ENCODE measurements at places on chromosomes 4 and X.

DNA sequence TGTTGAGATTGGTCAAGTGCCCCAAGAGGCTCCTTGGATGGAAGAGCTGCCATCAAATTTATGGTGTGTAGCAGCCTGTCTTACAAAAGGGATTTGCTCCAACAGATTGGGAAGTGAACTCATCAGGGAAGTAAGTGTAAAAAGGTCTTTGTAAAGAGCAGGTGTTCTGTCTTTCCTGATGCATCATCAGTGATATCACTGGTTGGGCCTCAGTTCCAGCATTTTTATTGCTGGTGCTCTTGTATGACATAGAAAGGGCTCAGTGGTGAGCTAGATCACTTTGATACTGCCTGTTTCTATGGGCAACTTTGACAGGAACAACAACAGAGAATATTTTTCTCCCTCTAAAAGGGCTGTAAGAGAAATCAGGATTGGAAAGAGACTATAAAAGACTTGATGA lies 8.7 kb upstream of the GABRE start:
- no peak for DNase-seq

DNA sequence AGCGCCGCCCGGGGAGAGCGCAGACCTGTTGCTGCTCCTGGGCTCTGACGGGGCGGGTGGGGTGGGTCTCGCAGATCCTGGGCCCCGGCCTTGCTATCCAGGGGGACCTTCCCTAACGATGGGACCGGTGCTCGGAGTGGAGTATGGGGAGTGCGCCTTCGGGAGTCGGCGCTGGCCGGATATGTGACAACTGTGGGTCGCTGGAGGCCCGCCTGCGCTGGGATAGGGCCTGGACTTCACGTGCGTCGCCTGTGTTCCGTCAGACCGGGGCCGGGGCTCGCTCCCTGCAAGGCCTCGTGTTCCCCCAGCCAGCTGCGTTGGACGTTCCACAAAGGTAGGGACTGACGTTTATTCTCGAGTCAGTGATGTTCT lies 1.3 kb downstream of the TBL1X start:
- peak; percentile 12 for DNase-seq

- DNase-seq, result no peak
These were observed 62.9 kb downstream of the IQCM start for GRCh38 chr4:149752729-149753128.

DNA sequence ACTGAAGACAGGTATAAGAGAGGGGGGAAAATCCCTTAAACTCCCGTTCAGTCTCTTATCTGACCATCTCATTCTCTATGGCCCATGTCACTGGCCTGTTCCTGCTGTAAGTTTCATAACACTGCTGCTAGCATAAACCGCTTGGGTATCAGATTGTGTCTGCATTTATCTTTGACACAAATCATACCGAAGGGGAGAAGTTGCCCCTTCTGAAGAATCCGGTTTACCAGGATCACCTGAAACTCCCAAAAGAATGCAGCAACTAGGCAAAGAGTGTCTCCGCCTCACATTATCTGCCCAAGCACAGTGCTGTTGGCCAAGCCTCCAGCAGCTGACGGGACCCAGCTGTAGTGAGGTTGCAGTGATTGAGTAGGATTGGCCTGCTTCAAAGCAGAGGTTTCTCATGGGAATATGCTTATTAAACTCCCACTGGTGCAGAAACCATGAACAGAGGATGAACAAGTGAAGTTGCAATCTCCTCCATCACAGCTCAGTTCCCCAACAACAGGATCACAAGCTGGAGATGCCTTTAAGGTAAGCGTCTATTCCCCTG lies 71.3 kb upstream of the PUDP start:
- no peak for DNase-seq

DNA sequence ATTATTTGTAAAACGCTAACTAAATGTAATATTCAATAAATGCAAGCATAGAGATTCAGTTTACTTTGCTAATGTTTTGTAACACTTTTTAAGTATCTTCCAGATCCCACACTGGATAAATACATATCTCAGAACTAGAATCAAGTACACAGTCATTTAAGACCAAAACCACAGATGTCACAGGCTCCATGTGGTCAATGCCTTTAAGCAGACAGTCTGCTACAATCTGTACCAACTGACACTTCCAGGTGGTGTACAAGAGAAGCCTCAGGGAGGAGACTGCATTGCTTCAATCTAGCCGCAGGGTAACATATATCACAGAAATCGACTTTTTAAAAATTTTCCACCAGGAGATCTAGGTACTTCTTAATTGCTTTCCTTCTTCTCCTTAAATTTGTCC lies 229.6 kb upstream of the DIAPH2 start:
- DNase-seq, result no peak

DNA sequence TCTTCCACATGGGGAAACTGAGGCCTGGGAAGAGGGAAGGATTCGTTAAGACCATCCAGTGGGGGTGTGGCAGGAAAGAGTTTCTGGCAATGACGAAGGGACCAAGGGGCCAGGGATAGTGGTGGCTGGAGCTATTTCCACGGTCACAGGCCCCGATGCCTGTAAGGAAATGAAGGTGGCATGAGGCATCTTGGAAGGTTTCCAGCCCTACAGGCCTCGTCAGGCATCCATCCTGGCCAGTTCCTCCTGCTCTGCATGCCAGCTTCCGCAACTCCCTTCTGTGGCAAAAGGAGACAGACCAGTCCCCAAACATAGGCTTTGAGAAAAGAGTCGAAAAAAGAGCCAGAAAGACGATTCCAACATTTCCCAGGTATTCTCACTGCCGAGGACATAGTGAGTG lies 9.2 kb upstream of the C4orf50 start:
- DNase-seq, result no peak

GRCh38 chr4:43251841-43252240 lies 359.3 kb downstream of the GRXCR1 start:
- peak; percentile 36 for DNase-seq

DNA sequence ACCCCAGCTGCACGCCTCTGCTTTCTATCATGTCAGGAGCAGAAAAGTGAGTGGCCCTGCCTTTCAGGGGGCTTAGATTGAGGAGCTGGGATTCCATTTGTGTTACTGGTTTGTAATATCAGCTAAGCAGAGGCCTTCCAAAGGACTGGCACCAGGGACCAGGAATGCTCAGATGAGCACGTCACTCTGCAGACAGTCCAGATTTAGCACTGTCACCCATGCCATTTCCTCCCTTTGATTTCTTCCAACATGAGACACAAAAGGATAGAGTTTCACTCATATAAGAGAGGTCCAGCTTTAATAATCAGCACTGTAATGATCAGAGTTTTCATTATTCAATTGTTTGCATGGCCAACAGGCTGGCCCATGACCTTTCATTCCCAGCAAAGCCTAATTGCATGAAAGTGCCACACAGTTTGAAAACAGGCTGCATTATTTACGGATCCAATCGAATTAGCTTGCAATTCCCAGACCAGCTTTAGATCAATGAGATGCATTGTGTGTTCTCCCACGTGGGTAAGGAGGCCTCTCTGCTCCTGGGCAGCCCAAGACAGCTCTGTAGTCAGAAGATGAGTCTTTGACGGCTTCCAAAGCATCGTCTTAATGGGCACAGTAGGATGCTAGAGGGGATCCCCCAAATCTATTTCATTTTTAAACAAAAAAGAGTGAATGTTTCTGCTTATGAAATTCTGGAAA lies 9.8 kb upstream of the SLC2A9 start:
- no peak for DNase-seq

DNA sequence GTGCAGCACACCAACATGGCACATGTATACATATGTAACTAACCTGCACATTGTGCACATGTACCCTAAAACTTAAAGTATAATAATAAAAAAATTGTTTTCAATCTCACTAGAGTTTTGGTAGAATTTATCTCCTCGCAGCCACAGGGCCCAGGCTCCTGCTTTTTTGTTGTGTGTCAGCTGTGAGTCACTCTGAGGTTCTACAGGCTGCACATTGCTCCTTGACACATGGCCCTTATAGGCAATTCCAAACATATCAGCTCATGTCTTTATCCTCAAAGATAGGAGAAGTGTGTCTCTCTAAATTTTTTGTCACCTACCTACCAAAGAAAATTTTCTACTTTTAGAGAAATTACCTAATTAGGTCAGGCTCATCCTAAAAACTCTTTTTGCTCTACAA lies 252.1 kb upstream of the ADGRL3 start:
- no peak for DNase-seq

DNA sequence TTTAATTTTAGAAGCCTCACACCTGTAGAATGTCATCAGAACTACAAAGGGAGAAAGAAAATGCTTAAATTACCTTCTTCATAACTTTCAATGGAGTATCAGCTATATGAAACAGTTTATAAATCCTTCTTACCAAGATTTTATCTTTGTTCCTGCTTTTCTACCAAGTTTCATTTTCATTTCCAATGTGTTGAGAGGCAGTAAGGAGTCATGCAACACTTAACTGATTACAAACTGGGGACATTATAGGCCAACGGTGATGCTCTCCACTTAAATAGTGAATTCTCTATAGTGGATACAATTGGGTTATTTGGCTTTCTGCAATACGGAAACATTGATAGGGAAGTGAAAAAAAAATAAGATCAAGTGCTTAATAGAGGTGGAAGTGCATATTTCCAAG lies 145.2 kb upstream of the FTHL17 start:
- no peak for DNase-seq

- no peak for DNase-seq
These were observed 421.7 kb upstream of the INTU start for GRCh38 chr4:127210893-127211649.

DNA sequence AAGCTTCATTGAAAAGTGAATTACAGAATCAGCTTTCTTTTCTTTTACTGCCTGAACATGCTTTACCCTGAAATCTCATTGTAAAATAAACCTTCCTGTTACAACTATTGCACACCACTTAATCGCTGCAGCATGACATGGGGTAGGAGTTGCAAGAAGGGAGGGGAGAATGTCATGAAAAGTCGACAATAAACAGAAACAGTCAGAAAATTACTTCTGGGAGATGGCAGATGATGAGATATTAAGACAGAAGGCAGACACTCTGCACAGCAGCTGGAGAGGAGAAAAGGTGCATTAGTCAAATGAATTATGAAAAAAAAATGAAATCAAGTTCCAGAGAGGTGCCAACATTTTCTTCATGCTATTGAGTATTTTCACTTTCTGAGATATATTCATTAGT lies 287.7 kb downstream of the PCDH7 start:
- peak; percentile 2 for DNase-seq

- DNase-seq, result peak; percentile 40
These were observed at the start of gene NUDT10 for GRCh38 chrX:51332188-51332942. Gene NUDT10, plus strand, starts transcription at chrX:51332822. Its CDS starts 144 bp downstream, at chrX:51332966.

DNA sequence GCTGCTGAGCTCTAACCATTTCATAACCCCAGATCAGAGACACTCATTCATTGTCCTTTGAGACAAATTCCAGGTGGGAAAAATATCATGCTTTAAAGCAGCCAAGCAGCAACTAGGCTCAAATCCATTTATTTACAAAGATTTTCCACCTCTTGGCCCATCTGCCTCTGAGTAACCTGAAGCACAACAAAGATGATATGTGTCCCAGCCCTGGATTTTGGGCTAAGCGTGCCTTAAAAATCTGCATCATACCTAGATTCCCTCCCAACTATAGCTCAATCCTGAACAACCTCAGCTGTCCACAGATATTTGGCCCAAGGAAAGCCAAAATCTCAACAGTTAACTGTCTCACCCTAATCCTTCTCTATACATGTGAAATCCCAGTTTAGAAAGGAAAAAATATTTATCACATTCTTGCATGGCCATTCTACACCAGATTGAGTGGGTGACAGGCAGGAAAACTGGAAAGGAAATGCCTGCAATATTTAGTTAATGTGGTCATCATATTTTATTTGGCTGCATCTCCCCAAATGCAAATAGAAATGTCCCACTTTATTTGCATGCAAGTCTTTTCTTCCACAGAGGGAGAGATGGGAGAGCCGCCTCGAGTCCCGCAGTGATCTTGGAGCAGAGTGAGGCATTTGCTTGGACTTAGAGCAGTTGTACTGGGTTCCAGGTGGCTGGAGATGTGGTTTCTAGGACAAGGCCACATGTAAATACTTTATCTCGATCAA lies 146.4 kb upstream of the EOLA2 start:
- DNase-seq, result no peak

DNA sequence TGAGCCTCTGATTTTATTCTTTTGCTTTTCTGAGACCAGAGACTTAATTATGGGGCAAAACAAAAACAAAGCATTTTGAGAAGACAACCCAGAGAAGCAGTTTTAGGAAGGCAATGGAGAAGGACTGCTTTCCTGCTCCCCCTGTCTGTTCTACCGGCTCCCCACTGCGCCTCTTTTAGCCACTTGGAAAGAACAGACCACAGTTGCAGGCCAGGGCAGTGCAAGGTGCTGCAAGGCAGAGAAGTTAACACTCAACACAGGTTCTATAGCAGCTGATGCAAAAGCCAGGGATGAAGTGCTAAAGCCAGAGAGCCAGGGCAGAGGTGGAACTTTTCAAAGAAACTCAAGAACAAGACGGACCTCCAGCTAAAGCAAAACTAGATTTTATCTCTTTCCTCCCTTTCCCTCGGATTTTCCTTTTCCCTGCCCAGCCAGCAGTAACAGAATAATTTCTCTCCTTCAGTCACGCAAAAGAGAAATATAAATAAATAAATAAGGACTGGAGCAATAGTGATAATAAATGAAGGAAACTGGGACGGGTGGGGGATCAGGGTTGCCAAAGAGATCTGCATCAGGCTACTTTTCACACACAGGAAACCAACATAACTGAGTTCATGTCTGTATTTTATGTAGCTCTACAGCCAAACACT lies 10.4 kb downstream of the SH3RF1 start:
- DNase-seq, result no peak

- DNase-seq, result no peak
These were observed 21.7 kb downstream of the DDIT4L start for GRCh38 chr4:100168521-100168920.

DNA sequence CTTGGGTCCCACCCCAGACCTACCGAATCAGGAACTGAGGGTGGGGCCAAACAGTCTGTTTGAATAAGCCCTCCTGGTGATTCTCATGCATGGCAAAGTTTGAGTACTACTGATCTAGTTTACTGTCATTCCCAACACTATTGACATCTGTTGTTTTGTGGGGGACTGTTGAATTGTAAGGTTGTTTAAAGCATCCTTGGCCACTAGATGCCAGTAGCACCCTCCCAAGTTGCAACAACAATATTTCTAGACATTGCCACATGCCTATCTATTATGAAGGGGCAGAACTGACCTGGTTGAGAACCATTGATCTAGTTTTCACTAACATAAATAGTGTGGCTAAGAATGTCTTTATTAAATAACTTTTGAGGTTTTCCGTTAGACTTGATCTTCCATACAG lies 15.1 kb downstream of the TAF9B start:
- no peak for DNase-seq

- no peak for DNase-seq
These were observed 8.5 kb downstream of the NSG1 start for GRCh38 chr4:4395371-4395770.

DNA sequence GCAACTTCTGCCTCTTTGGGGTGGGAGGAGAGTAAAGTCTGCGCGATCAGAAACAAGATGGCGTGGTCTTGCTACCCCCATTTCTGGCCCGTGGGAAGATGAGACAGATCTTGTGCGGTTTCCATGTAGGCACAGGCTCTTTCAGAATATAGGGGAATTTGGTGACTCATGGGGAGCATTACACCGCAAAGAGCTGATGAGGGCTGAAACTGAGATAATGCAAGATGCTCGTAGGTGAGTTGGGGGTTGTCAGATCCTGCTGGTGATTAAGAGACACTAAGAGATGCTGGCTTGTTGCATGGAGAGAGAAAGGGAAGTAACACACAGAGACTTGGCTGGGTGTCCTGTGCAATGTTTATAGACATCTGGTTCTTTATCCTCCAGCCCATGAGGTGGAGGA lies 1.5 kb downstream of the EVC start:
- DNase-seq, result no peak

- DNase-seq, result no peak
These were observed 39.1 kb downstream of the ZNF674 start for GRCh38 chrX:46506076-46506475.
